ENCODE measurements at places on chromosomes 11 and 22. TPM values are rescaled to one million over a fixed set of nuclear protein-coding genes. Genes with fewer than 3 reads are reported as not detected.

Gene SPI1
- not detected for total RNA-seq

Gene RAB3IL1
- total RNA-seq = 8.9 TPM

GRCh38 chr22:35054064-35054463 lies 11.9 kb upstream of the ISX start:
- no peaks in the 10 kb centered on the region for H3K36me3 ChIP-seq
- DNase-seq = no peak
- no peak overlapping the region for H3K27ac ChIP-seq
- peaks cover 3% of the 10 kb centered on the region for H3K27me3 ChIP-seq

DNA sequence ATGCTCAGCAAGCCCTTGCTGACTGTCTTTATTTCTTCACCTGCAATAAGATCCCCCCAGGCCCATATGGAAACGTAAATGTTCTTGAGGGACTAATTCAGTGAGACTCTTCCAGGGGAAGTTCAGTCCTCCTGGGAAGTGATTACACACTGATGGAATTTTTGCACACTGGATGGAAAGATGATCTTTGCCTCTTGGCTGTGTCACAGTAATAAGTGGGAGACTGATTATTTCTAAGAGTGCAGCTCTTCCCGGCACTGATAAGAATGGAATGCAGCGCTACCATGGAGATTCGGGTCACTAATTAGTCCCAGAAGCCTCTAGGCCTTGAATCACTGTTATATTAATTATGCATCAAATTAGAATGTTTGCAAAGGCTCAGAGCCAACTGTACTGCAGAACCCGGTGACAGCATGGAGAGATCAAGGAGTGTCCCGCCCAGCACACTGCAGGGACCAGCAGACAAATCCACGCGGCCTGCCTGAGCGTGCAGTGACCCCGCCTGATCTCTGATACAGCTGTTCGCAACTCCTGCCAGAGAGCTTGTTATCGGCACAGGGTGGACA lies 178.3 kb downstream of the SNX19 start:
- H3K36me3 ChIP-seq = no peaks in the 10 kb centered on the region
- H3K27ac ChIP-seq = no peak overlapping the region
- H3K4me1 ChIP-seq = peaks cover 9% of the 10 kb centered on the region
- H3K4me3 ChIP-seq = no peak overlapping the region

- peaks cover 52% of the 10 kb centered on the region for H3K4me1 ChIP-seq
- H3K4me3 ChIP-seq = no peak overlapping the region
- peaks cover 16% of the 10 kb centered on the region for H3K27me3 ChIP-seq
- no peak for DNase-seq
- H3K27ac ChIP-seq = peak overlapping the region; percentile 80
- H3K36me3 ChIP-seq = no peaks in the 10 kb centered on the region
Observed at GRCh38 chr11:118917481-118918127, 8.1 kb downstream of the BCL9L start.

DNA sequence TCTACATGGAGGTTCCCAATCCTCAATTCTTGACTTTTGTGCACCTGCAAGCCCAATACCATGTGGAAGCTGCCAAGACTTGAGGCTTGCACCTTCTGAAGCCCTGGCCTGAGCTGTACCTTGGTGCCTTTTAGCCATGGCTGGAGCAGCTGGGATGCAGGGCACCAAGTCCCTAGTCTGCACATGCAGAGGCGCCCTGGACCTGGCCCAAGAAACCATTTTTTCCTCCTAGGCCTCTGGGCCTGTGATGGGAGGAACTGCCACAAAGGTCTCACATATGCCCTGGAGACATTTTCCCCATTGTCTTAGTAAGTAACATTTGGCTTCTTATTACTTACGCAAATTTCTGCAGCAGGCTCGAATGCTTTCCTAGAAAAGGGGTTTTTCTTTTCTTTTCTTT lies 431.9 kb upstream of the ANO5 start:
- no peak for DNase-seq
- peaks cover 3% of the 10 kb centered on the region for H3K27me3 ChIP-seq
- H3K36me3 ChIP-seq = peaks cover 7% of the 10 kb centered on the region
- H3K4me1 ChIP-seq = no peaks in the 10 kb centered on the region
- H3K4me3 ChIP-seq = no peak overlapping the region

All from endothelial cell (in vitro differentiated cells).